Inflammatory macrophage treated with lipopolysaccharide for 1 hour (primary cell): ENCODE measurements at places on chromosomes 7 and 10.

GRCh38 chr7:54705436-54705835, 53.6 kb downstream of the SEC61G start:
- no peak for DNase-seq

DNA sequence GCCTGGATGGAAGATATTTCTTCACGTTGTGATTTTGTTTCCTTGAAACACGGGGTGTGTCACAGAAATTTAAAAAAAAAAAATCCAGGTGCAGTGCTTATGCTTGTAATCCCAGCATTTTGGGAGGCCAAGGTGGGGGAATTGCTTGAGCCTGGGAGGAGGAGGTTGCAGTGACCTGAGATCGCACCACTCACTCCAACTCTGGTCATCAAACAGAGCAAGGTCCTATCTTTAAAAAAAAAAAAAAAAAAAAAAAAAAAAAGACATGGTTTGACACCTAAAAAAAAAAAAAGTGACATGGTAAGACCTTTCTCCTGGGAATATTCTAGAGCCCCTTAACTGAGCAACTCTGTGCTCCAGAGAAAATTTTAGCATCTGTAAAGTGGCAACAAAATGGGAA, 9.0 kb upstream of the LRRC4 start:
- no peak for DNase-seq

- no peak for DNase-seq
These were observed 520.0 kb downstream of the GLRX3 start for GRCh38 chr10:130656187-130656575.

DNA sequence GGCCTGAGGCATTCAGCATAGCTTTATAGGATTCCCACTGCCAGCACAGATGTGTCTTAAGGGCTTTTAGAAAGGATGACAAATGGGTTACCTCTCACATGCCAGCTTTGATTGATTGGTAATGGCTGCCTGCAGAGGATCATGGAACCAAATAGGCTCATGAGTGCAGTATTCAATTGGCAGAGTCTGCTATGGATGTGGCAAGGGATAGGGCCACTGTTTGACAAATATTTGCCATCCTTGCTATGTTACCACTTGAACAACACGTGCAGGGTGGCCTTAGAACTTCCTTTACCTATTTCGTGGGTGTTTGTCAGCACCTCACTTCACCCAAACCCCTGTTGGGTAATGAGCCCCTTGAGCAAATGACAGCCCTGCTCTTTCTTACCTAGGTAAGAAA, 139.2 kb downstream of the C10orf105 start:
- no peak for DNase-seq

- no peak for DNase-seq
These were observed 42.7 kb upstream of the CHST3 start for GRCh38 chr10:71921324-71922027.

DNA sequence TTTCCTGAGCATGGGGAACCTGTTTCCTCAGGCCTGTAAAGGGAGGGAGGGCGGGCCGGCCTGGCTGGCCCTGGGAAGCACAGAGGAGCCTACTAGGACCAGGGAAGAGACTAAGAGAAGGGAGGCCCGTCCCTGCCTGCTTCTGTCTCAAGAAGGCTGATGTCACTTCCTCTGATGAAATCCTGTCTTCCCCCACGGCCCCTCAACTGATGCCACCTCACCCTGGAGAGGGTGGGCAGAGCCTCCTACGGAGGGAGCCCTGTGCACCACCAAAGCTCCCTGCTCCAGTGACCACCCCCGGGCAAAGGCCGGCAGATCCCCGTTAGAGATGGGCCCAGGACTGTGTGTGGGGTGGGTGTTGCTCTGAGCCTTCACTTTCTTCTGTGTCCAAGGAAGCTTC, 1.0 kb upstream of the PILRA start:
- DNase-seq, result peak; percentile 98

- DNase-seq, result no peak
These were observed 56.5 kb upstream of the CTBP2 start for GRCh38 chr10:125216861-125217260.

DNA sequence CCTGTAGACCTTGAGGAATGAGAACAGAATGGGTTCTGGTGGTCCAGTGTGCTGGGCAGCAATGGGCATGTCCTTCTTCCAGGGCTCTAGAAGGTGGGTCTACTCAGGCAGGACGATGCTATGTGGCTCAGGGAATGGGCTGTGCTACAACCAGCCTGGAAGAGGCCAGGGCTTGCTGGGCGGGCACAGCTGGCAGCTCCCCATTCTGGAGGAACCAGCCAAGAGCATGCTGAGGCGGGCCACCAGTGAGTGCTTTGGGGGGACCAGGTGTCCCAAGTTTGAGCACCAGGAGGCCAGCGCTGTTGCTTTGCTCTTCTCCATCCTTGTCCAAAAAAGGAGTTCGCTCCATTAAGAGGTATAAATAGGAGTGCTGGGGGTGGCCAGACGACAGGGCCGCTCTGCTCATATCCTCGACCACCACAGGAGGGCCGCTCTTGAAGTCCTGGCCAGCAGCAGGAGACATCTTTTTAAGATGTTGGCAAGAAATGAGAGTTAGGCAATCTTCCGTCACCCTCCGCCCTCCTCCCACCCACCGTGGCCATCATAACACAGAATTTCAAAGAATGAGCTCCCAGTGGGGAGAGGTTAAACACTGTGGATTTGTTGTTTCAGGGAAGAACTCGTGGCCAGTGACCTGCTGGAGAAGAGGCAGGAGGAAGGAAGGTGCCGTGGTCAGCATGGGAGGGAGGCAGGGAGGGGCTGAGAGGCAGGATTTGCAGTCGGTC, 141.3 kb downstream of the GRK5 start:
- DNase-seq, result no peak

GRCh38 chr7:105838627-105839231, 37.7 kb downstream of the ATXN7L1 start:
- no peak for DNase-seq

- DNase-seq, result no peak
These were observed 198.9 kb downstream of the WDR37 start for GRCh38 chr10:1255118-1255517.
